ENCODE measurements at places on chromosomes 16 and 17.

DNA sequence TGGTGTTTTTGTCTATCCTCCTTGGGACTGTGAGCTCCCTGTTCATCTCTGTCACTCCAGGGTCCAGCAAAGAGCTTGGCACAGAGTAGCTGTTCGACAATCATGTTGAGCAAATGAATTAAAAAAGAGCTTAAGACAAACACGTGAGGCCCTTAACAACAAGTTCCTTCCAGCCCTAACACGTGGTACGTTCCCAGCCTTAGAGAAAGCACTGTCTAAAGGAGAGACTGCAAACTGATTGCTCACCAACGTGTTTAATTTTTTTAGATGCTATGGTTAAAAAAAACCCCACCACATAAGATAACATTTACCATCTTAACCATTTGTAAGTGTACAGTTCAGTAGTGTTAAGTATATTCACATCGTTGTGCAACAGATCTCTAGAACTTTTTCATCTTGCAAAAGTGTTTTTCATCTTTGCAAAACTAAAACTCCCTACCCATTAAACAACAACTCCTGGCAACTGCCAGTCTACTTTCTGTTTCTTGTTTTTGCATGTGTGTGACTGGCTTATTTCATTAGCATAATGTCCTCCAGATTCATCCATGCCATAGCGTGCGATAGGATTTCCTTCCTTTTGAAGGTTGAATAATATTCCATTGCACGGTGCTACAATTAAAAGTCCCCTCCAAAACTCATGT is 28.2 kb downstream of the LAT start:
- DNase-seq, result no peak

DNA sequence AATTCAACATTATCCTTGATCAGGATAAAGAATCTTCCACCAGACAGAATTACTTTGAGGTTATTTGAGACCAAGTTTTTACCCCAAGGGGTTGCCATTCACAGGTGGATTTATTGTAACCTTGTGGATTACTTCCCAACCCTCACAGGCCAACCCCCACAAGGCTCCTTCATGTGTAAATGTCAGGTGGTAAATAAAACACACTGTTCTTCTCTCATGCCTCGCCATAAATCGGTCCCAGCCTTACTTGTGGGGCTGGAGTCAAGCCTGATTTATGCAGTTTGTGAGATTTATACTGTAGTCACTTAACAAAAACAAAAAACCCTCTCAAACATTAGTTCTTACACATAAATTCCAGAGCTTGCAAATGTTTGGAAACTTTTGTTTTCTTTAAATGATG is 98.6 kb upstream of the IRX3 start:
- no peak for DNase-seq

GRCh38 chr17:46195217-46195855 is 2.1 kb upstream of the KANSL1 start:
- no peak for DNase-seq

DNA sequence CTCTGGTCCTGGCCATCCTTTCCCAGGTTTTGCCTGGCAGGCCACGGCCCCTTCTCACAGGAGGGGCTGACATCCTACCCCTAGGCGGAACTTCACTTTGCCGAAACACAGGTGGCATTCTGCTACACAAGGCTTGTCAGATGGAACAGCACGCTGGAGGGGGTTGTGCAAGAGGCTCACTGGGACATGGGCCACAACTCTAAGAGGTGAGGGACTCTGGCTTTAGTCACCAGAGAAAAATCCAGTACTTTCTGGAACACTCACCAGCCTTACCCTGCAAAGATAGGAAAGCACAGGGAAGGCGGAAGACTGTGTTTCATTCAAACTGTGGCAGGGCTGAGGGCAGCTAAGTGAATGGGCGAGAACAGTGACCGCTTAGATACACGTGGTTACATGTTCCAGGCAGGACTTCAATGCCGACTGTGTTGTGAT is 18.3 kb downstream of the CDC42EP4 start:
- no peak for DNase-seq

DNA sequence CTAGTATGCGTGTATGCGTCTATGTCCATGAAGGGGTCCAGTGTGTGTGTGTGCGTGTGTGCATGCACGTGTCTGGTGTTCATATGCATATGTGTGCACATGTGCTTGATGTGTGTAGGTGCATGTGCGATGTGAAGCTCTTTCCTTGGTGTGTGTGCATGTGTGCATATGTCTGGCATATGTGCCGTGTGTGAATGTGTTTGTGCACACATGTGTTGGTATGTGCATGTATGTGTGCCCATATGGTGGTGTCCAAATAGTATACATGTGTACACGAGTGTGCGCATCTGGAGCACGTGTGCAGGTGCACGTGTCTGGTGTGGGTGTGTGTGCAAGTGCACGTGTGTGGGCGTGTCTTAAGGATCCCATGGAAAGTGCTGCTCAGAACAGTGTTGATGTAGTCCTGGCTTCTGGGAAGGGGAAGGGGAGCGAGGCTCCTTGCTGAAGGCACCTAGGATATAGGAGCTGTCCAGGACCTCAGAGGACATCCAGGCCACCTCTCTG is 17.0 kb downstream of the CACNA1G start:
- DNase-seq, result no peak

- no peak for DNase-seq
Observed at GRCh38 chr16:77868478-77868877, 80.1 kb downstream of the VAT1L start.

DNA sequence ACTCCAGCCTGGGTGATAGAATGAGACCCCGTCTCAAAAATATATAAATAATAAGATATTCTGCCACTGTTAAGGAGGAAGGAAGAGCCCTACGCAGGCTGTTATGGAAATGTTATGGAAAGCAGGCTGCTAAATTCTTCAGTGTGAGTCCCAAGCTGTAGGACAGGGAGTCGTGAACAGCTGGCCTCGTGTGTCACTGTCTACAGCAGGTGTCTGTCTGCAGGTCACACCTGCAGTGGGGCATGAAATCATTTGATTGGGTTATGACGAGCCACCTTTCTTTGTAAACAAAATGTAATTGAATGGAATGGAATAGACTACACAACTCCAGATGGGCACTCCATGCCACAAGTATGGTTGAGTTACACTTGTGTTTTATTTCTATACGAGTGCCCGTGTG is 15.6 kb upstream of the LITAF start:
- no peak for DNase-seq

- no peak for DNase-seq
Observed at GRCh38 chr17:55710410-55710809, 12.3 kb downstream of the TMEM100 start.

DNA sequence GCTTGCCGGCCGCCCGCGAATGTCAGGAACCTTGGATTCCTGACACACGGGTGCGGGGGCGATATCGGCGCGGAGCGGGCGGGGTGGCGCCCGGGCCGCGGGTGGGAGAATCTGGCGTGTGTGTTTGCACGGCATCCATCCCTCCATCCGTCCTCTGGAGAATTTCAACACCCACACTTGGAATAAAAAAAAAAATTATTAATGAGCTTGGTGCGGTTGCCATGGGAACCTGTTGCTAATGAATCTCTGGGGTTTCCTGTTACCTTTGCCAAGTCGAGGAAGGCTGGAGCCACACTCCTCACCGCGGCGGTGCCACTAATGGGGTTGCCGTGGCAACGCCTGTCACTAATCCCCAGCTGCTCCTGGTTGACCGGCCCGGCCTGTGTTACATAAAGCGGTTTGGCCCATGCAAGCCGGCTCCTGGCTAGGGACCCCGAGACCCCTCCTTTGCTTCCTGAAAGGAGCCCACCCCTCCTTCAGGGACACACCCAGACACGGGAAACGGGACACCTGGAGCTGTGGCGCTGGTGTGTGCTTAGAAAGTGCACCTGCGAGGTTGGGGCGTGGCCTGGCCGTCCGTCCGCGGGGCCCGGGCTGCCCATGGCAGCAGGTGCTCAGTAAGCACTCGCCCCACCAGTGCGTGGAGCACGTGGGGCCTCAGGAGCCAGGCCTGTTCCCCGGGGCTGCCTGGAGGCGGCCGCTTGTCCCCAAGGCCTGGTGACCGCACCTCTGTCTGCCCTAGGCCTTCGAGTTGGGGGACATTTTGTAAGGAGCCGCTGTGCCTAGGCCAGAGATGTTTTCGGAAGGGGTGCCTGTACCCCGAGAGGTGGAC is 14.6 kb downstream of the CACNA1H start:
- no peak for DNase-seq

- no peak for DNase-seq
Observed at GRCh38 chr16:12199524-12199923, 223.0 kb downstream of the SNX29 start.

GRCh38 chr16:9766891-9767290 is 415.3 kb downstream of the GRIN2A start:
- DNase-seq, result no peak

DNA sequence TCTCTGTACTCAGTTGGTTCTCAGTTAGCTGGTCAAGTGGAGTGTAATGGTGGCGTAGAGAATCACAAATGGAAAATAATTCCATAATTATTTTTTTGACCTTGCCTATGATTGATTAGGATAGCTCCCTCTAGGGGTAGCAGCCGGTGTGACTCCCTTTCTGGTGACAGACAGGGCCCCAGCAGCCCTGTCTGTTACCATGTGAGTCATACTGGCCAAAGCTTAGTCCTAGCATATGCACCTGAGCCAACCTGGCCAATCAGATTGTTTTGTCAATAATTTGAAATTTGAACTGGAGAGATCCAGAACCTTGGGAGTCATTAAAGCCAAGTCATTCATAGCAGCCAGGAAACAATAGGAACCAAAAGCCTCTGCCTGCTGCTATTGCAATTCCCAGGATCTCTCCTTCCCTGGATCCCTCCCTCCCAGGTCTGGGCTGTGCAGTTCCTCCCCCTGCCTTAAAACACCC is 5.6 kb downstream of the PNPO start:
- DNase-seq, result peak; percentile 88

All from RKO (cell line).